D721Med (cell line): ENCODE measurements at places on chromosomes 4 and X.

GRCh38 chr4:61741327-61742096 lies 541.4 kb downstream of the ADGRL3 start:
- DNase-seq: no peak

GRCh38 chrX:151754047-151754429 lies 19.5 kb downstream of the CNGA2 start:
- no peak for DNase-seq

DNA sequence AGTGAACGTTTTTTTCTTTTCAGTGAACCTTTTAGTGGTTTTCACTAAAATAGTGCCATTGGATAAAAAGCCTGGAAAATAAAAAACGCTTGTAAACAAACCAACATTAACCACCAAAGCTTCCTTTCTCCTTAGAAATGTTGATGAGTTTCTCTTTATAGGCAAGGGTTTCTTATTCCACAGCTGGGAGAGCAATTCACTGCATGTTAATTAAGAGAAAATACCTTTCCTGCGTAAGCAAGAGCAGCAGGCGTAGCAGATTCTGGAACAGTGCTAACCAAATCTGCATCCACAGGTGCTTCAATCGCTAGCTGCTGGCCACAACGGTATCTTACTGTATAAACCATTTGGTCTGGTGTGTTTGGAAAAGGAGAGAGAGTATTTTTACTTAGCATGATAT lies 13.3 kb upstream of the AASDH start:
- DNase-seq: no peak

DNA sequence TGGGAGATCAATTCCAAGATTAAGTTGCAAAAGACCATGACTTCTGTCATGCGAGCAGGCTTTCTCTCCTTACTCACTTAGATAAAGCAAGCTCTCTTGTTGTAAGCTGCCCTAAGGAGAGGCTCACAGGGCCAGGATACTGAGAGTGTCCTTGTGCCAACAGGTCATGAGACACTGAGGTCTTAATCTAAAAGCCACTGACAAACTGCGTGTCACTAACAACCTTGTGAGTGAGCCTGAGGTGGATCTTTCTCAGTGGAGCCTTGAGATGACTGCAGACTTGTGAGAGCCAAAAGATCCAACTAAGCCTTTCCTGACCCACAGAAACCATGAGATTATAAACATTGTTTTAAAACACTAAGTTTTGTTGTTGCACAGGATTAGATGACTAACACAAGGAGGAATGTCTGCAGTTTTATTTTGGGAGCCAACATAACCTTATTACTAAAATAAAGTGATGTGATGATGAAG lies 170.5 kb downstream of the SLC39A8 start:
- DNase-seq: no peak

- no peak for DNase-seq
Measured at GRCh38 chr4:150123796-150124677, 45.8 kb downstream of the DCLK2 start.
